Right renal pelvis (tissue), 4 donors: ENCODE measurements at places on chromosomes 11 and 22.

DNA sequence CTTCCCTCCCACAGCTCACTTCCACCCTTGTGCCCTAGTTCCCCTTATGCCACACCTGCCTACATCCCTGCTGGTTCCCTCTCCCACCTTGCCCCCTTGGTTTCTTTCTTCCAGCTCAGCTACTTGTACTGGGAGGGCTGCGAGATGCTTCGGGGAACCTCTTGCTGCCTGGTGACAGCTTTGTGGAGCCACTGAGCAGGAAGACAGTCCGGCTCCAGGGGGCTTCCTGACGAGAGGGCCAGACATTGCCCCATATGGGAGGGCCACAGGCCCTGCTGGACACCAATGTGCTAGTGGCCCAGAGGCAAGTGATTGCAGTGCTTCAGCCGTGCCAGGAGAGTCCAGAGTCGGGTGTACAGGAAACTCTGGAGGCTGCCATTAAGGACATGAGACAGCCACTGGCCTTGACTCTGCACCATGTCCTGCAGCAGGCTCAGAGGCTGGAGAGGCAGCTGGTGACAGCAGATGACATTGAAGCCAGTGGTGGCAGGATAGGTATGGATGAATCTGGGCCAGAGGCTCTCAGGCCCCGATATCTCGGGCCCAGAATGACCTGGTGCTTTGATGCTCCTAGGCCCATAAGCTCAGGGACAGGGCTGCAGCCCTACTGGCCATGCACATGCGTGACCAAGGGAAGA is 54.3 kb downstream of the BTG4 start:
- no peak for DNase-seq

GRCh38 chr11:71197096-71197495 is 55.3 kb downstream of the SHANK2 start:
- DNase-seq: no peak

DNA sequence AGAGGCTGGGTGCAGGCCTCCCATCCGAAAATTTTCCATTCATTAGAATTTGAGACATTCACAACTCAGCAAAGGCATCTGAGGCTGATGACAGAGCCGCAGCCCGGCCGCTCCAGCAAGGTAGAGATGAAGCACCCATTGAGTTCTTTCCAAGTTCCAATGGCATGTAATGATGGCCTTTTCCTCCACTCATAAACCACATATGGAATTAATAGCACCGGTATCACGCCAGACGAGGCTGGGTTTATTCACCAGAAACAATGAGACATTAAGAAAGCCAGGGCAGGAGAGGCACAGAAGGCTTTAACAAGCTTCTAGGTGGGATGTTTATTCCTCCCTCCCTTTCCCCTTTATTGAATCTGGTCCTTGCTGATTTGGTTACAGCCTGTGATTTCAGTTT is 534.4 kb downstream of the MN1 start:
- no peak for DNase-seq

- peak; percentile 47 for DNase-seq
Measured at GRCh38 chr11:121575250-121575962, 122.6 kb upstream of the SORL1-AS1 start.

DNA sequence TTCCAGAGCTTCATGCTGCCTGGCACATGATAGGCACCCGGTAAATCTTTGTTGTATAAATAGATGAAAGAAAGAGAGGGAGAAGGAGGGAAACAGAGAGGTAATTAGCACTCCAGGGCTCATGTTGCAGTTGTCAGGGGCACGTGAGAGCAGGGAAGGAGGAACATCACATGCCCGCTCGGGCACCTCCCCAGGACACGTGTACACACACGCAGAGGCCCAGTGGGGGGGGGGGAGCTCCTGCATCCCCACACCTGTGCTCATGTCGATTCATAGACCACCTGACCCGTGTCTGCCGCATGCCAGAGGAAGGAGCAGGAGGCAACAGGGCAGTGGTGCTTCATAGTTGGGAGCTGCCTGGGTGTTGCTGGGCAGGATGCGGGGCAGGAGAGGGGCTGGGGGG is 37.1 kb upstream of the NNMT start:
- no peak for DNase-seq

DNA sequence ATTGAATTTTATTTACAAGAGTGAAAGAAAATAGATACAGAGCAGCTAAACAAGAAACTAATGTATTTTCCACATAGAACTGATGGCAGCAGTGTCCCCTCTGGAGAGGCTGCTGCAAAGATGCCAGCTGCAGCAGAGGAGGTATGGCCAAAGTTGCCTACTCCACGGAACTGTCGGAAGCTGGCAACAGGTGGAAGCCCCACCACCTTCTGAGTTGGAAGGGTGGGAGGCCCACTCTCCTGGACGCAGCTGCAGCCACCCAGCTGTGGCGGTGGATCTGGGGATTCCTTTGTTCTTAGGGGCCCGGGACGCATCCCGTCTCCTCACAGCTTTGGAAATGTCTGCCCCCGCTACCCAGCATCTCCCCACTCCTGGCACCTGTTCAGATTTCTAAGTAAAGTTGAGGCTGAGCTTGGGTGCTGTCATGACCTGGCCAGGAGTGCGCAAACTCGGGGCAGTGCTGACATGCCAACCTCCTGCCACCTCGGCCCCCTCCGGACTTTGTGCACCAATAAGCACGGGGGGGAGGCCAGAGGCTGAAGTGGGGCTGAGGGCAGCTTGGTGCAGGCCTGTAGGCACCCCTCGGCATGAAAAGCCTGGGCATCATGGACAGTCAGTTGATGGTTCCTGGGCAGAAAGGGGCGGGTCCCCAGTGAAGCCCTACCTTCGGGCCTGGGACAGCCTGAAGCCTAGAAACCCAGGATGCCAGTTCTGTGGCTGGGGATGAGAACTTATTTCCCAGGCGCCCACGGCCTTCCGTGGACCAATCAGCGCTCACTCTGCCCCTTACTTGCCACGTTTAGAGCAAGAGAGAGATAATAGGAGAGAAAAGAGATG is 1071.4 kb downstream of the JRKL start:
- DNase-seq: no peak

DNA sequence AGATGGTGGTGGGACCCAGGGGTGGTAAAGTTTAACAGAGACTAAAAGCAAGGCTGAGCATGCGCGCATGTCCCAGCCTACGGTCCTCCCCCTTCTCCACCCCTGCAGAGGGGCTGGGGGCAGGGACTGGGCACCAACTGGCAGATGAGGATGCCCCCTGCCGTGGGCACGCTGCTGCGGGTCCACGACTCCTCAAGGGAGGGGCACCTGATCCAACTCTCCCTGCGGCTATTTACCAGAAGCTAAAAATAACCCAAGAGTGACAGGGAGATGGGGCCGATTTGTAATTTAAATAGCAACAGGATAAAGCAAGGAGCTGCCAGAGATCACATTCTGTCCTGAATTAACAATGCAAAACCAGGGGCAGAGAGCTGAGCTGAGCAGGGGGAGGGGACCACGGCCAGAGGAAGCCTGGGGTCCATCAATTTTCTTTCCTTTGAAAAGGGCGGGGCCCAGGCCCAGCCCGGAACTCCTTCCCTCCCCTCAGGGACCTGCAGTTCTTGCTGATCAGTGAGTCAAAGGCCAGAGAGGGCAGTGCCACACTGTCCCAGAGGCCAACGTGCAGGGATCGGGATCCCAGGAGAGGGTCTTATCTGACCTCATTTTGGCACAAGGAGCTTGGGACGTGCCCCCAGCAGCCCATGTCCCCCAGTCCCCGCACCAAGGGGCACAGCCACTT is 8.1 kb upstream of the DGKZ start:
- DNase-seq: no peak

GRCh38 chr11:82092904-82093303 is 640.8 kb downstream of the FAM181B start:
- no peak for DNase-seq

DNA sequence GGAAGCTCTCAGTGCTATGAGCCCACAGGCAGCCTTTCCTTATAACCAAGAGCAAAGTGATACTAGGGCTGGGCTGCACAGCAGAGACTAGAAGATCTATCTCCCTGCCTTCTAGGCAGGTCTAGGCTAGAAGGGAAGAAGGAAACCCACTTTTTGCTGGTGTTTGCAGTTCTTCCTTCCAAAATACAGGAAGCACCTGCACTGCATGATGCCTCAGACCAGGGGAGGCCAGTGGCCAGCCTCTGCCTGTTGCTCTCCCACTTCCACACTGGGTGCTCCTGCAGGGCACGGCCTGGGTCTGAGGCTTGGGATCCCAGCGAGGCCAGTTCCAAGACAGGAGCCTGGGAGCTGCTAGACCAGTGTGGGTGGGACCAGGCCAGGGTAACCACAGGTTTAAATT is 6.0 kb upstream of the UCP3 start:
- no peak for DNase-seq

DNA sequence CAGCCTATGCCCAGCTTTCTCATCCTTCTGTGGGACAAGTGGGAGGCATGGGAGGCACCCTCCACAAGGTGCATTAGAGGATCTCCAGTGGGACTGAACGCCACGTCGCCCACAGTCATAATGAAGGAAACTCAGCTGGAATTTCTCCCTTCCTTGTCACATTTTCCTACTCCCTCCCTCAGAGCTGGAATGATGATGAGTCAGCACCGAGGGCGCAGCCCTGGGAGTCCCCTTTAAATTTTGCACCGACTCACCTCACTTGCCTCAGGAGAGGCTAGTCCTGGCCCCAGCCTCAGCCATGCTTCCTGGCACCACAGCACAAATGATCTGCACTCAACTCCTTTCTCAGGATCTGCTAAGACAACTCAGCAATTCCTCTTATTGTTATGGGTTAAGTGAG is 34.3 kb downstream of the DBX1 start:
- no peak for DNase-seq

- DNase-seq: no peak
Measured at GRCh38 chr11:113764527-113765219, 8.8 kb downstream of the ZW10 start.

GRCh38 chr11:62614275-62614674 is 1.2 kb downstream of the ROM1 start:
- no peak for DNase-seq

GRCh38 chr11:73387594-73388264 is 11.5 kb downstream of the RELT start:
- no peak for DNase-seq

- no peak for DNase-seq
Measured at GRCh38 chr11:38593649-38594048, 1995.6 kb upstream of the RAG2 start.

DNA sequence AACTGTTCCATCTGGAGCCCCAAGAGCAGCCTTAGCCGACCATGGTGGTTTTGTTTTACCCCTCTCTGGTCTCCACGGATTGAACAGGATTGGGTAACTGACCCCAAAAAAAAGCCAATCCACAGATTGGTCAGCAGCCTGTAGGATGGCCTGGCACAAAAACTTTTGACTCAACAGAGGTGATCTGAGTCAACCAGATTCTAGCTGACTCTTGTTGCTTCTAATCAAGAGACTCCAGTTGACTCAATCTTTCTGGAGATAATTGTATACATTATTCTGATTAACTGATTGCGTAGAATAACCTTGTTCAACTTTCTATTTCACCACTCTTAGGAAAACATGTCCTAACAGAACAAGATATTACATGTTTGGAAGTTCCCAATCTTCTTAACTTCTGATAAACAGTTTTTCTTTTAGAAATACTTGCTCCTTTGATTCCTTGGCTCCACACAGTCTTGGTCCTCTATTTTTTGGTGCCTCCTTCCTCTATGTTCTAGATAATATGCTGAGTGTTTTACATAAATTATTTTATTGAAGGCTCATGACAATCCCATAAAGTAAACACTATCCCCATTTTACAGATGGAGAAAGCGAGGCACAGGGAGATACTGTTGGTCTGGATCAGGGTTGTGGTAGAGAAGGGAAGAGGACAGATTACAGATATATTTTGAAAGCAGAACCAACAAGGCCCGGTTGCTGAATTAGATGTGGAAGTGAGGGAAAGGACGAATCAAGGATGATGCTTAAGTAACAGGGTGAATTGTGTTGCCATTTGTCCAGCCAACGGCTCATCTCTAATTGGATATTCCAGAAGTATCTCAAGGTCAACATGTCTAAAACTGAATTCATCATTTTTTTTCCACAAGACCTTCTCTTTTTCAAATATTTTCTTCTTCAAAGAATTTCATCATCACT is 11.5 kb upstream of the ZC3H12C start:
- no peak for DNase-seq

- no peak for DNase-seq
Measured at GRCh38 chr22:37230673-37231405, 13.2 kb downstream of the RAC2 start.

GRCh38 chr11:37946155-37946766 is 1348.2 kb upstream of the RAG2 start:
- no peak for DNase-seq

DNA sequence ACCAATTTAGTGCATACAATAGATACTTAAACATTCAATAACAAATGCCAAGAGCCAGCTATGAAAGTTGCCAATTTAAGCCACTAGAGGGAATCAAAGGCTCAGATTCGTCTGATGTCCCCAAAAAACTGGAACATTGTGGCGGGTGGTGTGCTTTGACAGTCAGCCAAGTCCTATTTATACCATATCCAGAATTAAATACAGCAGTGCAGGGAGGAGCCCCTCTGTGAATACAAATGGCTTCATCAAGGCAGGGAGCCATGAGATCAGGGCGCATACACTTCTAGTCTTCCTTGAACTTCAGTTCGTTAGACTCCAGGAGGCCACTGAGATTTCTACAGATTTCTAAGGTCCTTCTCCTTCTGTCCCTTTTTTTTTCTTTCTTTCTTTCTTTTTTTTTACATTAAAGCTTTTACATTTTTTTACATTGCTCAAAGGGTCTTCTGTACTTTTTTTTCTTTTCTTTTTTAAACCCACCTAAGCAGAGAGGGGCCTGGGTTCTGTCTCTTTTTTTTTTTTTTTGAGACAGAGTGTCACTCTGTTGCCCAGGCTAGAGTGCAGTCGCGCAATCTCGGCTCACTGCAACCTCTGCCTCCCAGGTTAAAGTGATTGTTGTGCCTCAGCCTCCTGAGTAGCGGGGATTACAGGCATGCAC is 41.5 kb upstream of the HSPA8 start:
- DNase-seq: peak; percentile 60

DNA sequence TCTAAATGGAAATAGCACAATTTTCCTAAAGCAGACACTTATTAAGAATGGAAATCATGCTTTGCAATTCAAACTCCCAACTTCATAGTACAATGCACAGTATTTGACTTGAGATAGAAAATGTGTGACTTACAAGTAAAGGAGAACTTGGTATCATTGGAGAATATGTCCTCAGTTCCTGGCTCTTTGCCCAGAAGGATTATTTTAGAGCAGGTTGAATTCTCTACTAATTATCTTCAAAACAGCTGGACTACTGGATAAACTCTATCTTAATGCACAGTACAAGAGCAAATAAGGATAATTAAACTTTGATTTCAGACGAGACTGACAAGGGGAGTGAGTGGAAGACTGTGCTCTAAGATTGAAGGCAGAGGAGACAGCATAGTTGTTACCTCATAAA is 839.4 kb downstream of the OPCML start:
- no peak for DNase-seq

GRCh38 chr11:66493130-66493529 is 12.9 kb downstream of the DPP3 start:
- DNase-seq: no peak

- no peak for DNase-seq
Measured at GRCh38 chr22:28817919-28818859, 17.8 kb upstream of the XBP1 start.

- no peak for DNase-seq
Measured at GRCh38 chr22:27836181-27836580, 34.6 kb upstream of the MN1 start.
